ENCODE measurements at places on chromosomes 11 and 22.

GRCh38 chr22:24997023-24997422 is 44.5 kb downstream of the KIAA1671 start:
- DNase-seq, result no peak

- no peak for DNase-seq
Observed at GRCh38 chr22:27466229-27466628, 335.3 kb downstream of the MN1 start.

DNA sequence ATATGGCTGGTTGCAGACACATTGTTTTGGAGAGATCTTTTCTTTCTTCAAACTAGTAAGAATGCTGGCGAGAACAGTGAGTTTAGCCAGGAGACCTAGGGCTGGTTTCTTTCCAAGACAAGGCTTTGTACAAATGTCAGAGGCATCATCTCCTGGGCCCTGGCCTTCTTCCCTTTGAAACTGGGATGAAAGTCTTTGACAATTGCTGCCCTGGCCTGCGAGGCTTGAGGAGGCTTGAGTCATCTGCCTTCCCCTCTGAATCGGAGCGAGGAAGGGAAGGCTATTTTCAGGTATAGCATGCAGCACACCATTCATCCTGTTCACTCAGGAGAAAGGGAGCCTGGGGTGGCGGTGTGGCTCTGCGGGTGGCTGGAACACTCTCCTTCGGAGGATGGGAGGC is 21.5 kb upstream of the PARVG start:
- no peak for DNase-seq

GRCh38 chr11:59380263-59381059 is 21.8 kb downstream of the OR5AN1 start:
- no peak for DNase-seq

DNA sequence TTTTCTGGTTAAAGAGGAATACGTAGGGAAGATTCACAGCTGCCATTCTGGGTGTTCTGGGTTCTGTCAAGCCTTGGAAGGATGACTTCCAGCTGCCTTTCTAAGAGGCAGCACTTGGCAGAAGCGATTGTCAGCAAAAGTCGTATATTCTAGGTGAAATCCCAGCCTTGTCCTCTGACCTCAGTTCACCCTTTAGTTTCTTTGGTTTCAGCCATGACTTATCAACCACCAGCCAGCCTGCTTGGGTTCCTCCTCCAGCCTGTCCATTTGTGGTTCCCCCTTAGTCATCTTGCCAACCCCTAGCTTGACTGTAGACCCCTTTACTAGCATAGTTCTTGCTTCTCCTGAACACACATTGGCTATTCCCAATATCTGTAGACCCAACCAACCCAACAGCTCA is 102.3 kb upstream of the CD44 start:
- DNase-seq, result no peak

DNA sequence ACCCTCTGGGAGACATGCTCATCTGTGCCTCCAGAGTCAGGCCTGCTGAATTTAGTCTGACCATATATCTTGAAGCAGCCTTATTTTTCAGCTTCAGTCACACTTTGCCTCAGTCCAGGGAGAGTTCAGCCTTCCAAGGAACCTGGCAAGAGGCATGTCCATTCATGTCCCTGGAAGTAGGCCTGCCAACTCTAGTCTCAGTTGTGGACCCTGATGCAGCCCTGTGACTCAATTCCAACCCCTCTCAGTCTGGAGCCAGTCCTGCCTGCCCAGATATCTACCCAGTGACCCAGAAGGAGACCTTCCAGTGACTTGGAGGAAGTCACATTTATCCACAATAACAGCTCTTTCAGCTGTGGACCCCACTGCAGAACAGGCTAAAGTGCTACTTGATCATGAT is 566.6 kb downstream of the TMEM135 start:
- no peak for DNase-seq

DNA sequence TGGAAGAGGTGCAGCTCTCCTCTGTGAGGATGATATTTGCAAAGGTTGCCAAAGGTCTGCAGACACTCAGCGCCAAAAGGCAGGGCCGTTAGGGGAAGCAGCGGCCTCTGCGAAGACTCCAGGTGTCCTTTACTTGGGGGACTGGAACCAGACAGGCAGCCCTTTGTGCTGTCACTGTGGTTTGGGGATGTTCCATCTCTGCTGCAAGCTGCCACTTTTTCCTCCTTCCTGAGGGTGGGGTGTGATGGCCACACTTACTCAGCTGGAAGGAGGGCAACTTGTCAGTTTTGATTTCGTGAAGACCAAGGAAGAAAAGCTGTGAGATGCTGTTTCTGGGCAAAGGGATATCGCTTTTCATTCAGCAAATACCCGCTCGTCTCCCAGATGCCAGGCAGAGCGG is 96.5 kb upstream of the PRR5 start:
- no peak for DNase-seq

DNA sequence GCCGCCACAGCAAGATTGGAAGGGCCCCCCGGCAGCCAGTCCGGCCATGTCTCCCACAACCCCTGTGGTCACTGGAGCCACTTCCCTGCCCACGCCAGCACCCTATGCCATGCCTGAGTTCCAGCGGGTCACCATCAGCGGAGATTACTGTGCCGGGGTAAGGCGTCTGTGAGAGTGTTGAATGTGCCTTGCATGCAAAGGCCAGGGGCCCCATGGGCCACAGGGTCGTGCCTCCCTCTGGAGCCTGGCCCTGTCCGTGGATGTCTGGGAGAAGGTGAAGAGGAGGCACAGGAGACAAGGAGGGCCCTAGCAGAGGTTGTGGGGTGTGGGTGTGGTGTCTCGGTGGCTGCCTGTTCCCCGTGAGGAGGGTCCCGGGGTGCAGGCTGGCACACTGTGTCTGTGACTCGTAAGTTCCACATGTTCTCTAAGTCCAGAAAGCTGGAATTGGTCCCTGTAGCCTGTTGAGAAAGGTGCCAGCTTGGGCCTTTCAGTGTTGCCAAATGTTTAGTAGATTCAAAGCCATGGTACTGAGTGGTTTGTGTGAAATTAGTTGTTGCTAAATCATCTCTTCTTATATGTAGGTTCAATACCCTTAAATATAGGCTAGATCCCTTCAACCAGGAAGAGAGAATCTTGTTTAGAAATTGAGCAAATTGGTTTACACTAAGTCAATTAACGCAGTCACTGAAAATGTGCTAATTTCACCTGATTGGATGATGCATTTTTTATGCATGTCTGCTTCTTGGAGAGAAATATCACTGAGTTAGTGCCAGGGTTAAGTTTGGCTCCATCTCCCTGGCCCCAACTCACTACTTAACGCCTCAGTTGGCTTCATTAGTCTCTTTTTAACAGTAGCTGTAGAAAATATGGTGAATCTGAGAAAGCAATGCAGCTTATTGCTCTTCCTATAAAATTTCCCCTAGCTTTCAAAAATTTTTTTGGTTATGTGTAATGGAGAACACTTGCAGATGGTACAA is 23.8 kb downstream of the AMPD3 start:
- no peak for DNase-seq

DNA sequence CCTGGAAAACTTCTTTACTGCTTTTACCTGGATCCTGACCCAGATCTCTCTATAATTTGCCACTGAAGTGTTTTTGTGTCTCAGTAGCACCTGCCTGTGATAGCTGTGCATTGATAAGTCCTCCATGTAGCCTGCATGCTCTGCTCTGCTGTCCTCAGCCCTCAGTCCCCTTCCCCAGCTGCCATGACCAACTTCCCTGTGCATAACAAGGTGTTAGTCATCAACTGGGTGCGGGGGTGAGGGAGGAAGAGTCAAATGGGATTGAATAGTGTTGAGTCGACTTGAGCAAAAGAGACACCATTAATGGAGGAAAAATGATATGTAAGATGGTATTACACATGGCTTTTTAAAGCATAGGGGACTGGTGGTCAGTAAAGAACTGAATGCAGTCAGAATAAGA is 92.2 kb upstream of the PLET1 start:
- DNase-seq, result no peak

DNA sequence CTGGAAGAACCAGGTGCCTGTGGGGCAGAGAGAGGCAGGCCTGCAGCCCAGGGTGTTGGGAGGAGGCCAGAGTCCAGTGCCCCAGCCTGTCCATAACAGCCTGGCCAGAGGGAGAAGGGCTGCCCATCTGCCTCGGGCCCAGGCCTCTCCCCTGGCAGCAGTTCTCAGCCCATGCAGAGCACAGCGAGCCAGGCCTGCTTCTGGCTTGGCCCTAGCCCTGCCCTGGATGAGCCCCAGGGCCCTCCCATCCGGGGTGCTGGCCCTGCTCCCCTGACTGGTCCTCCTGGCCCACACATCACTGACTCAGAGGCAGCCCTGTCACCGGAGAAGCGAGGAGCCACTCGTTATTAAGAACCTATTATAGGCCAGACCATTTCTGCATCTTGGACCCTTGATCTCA is 19.7 kb upstream of the MYRF start:
- no peak for DNase-seq

DNA sequence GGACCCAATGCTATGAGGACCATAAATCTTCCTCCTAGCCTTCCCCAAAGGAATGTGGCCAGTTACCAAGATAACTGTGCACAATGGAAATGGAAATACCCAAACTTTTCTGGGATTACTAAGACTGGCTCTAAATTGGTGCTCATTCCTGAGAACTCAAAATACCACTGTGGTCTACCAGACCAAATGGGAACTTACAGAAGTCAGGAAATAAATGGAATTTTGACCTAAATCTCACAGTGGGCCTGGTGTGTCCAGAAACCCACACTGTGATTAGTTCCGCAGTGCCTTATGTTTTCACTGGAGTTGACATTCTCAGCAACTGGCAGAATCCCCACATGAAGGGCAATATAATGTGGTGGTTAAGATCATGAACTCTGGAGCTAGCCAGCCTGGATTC is 99.4 kb upstream of the ZC3H12C start:
- peak; percentile 59 for DNase-seq

DNA sequence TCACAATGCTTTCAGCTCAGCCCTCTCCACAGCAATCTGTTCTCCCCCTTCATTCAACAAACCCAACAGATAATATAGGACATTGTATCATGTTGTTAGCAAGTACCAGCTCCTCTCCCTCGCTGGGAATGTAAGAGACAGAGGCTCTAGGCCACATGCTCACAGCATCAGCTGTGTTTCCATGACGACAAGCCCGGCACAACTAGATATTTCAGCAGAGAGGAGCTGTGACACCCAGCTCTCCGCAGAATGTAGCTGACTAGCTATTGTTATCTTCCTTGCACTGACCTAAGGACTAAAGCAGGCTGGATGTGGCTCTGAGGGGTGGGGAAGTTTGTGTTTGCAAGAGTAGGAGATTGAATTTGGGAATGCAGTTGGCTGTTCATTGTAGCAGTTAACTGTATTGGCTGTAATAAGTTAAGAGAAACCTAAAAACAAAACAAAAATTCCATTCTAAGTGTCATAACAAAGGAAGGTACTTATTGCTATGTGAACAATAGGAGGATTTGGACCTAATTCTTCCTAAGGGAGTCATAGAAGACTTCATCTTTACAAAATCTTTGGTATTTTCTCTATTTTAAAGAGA is 28.0 kb upstream of the RRAS2 start:
- DNase-seq, result peak; percentile 46

GRCh38 chr22:30372915-30373314 is 14.3 kb downstream of the RNF215 start:
- no peak for DNase-seq

DNA sequence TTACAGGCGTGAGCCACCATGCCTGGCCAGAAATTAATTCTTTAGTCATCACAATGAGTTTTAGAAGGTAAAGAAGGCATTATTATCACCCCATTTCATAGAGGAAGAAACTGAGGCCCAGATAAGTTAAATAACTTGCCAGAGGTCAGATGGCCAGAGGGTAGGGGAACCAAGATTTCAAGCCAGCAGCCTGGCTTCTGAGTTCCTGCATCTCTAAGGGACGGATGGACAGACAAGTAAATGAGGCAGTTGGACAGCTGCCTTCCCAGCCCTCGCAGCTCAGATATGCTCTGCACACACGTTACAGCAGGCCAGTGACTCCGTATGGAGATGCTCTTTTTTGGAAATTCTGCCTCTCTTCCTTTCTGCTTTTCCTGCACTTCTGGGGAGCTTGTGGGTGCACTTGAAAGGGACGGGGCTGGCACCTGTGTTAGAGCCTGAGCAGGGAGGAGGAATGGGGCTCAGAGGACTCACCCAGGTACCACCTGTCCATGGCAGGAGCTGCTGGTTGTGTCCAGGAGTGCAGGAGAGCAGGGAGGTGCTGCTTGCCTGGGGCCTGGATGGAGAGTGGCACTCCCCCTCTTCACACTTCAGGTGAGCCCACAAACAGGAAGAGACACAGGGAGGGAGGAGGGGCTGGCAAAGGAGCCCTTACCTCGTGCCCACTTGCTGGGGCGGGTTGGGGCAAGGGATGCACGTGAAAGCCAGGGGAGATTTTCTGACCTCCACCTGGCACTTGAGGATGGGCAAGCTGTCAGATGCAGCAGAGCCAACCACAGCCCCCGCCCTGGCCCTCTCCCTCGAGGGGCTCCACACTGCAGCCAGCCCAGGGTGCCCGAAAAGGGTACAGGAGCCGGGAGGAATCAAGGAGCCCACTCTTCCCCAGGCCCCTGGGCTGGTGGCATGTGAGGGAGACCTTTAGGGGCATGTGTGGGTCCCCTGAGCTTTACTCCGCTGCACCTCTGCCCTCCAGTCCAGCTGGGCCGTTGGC is 3.3 kb upstream of the FXYD2 start:
- DNase-seq, result no peak

- no peak for DNase-seq
Observed at GRCh38 chr11:134063991-134064747, 4.7 kb upstream of the JAM3 start.

GRCh38 chr11:77658213-77659013 is 20.8 kb upstream of the CLNS1A start:
- peak; percentile 52 for DNase-seq

GRCh38 chr11:46381048-46381818 is at the start of gene MDK:
TSS of gene MDK (plus strand) at chr11:46381669. CDS start at chr11:46382058, 389 bp downstream.
- no peak for DNase-seq

GRCh38 chr22:46390105-46390651 is 54.7 kb downstream of the TRMU start:
- DNase-seq, result no peak

DNA sequence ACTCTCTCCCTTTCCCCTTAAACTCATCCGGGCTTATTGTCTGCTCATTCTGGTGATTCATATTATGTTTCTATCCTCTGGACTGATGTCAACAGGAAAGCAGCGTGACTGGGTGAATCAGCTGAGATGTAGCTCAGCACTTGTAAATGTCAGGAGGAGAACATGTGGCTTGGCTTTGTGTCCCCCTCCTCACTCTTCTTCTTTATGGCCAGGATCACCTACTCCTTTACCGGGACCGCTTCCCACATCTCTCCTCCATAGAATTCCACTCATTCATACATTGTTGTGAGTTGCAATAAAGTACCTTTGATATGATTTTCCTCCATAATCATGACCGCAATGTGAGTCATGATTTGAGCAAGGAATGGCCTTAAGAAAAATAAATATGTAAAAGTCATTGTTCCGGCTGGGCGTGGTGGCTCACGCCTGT is 15.8 kb upstream of the SYN3 start:
- no peak for DNase-seq

Data from AG04449 (cell line).